ENCODE measurements at places on chromosomes 1 and 21.

DNA sequence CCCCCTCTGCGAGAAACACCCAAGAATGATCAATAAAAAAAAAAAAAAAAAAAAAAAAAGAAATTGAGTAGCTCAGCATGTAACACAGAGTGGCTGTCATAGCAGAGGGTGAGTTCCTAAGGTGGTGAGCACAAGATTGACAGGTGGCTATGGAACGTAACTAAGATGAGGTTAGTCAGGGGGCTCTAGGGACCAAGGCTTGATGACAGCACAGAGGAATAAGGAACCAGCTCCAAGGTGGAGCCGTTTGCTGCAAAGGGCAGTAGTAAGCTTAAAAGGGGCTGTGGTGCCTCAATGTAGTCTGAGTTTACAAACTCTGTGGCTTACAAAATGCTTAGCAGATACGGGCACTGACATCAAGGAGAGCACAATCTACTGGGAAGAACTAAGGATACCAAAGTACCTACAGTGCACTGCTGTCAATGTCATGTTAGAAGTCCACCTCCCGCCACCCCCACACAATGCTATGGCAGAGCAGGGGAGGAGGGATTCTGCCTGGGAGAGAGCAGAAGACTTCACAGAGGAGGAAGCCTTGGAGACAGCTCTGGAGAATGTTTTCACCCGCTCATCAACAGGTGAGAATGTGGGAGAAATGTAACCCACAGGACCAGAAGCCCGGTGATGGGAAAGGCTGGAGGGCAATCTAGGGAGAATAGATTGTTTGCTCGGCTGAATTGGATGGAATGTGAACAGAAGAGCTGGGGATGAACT is 13.1 kb downstream of the IQGAP3 start:
- no peak for DNase-seq

DNA sequence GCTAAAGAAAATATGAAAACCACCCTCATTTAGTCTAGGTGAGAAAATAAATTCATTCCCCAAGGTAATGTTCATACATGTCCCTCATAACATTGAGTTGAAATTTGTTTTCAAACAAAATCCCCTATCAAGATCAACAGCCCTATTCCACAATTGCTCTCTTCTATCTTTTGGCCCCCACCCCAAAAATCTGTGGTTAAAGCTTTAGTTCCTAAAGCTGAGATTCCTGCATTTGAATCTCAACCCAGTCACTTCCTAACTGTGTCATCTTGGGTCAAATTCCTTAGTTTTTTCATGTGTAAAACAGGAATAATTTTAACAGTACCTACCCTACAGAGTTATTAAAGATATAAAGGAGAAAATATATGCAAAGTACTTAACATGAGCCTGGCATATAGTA is 22.0 kb downstream of the KIAA0319L start:
- DNase-seq: no peak

DNA sequence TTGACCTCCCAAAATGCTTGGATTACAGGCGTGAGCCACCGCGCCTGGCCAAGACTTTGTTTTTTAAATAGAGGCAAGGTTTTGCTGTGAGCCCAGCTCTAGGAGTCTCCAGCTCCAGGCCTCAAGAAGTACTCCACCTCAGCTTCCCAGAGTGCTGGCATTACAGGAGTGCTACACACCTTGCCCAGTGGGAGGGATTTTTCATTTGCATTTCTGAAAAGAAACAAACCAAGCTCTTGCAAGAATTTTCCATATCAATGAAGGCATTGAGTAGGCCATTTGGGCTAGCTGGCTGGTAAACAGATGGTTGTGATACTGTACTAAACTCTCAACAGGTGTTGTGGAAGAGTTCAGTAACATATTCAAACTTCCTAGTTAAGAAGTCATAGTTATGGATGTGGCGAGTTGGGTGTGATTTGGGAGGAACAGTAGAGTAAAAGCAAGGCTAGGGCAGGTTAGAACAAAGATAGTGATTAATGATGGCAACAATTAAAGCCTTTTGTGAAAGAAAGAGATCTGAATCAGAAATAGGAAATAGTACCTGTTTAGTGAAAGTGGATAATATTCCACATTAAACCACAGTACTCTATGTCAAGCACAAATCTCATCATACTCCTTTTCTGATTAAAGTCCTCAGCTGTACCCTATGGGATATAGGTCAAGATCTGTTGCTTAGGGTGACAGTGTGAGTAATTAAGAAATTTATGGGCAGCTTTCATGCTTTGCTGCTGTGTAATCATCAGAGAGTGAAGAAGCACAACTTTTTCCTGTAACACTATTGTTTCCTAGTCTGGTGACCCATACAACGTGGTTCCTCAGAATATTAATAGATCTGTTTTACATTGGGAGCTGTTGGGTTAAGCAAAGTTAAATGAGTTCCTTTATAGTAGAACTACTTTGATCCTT is 10.7 kb downstream of the AKIRIN1 start:
- no peak for DNase-seq

GRCh38 chr1:67335411-67335810 is 27.7 kb downstream of the IL12RB2 start:
- DNase-seq: no peak

- no peak for DNase-seq
Measured at GRCh38 chr1:30824736-30825429, 67.3 kb upstream of the LAPTM5 start.

GRCh38 chr1:110633646-110634030 is 27.5 kb upstream of the KCNA2 start:
- DNase-seq: no peak

Measured in stimulated activated CD8-positive, alpha-beta memory T cell treated with anti-CD3 and anti-CD28 coated beads, Interleukin-15, amount 100 ng/mL, for 4 hours (primary cell).